ENCODE measurements at places on chromosomes 16 and 17.
A peak's percentile ranks its signal among the peaks of the same experiment; 100 is the strongest.

DNA sequence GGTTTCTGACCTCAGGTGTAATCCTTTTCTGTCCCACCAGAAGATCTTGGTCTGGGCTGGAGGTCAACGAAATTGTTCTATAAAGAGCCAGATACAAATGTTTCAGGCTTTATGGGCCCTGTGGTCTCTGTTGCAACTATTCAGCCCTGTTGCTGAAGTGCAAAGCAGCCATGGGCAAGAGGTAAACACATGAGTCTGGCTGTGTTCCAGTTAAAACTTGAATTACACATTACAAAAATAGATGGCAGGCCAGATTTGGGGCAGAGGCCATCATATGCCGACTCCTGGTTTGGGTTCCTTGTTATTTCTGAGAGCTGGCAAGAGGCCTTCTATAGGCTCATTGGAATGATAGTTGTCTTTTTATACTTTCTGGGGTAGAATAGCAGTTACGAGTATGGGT is 114.4 kb downstream of the SDR42E1 start:
- DNase-seq: no peak

DNA sequence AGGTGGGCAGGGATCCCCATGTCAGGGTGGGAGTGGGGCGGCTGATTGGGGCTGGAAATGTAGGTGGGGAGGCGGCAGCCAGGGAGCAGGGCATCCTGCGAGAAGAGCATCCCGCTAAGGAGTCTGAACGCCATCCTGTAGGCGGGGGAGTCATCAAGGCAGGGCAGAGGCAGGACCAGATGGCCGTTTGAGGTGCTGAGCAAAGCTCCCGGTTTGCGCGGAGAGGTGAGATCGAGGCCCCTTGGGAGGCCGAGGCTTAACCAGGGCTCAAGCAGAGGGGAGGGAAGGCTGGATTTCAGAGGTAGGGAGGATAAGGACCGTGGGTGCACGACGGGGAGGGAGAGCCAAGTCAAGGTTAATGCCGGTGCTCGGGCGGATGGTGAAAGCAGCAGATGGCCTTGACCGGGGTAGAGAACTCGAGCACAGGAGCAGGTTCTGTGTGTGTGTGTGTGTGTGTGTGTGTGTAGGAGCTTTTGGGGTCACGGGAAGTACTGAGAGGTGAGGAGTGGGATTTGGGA is 472 bp upstream of the NME2 start:
- no peak for DNase-seq

DNA sequence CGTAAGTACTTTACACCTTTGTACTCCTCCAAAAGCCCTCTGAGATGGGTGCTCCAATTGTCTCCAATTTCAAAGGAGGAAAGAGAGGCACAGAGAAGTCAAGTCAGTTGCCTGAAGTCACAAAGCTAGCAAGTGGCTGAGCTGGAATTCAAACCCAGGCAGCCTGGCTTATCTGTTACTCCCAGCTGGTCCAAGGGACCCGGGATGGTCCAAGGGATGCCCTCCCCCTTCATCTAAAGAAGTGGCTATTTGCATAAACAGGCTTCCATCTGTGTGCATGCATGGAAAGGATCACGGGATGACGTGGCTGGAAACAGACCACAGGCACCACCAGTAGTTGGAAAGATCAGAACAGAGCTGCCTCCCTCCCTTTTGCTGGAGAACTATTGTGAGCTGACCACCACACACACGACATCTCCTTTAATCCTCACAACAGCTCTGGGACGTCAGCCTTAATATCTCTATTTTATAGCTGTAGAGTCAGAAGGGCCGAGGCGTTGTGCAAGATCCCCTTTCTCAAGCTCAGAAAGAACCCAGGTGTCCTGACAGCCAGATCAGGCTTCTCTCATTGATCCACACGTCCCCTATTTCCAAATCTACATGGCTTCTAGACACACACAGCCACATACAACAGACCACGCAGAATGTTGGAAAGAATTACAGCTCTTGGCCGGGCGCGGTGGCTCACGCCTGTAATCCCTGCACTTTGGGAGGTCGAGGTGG is 10.9 kb upstream of the COL1A1 start:
- DNase-seq: no peak

- DNase-seq: no peak
Observed at GRCh38 chr17:18191236-18191667, 7.6 kb downstream of the ALKBH5 start.

DNA sequence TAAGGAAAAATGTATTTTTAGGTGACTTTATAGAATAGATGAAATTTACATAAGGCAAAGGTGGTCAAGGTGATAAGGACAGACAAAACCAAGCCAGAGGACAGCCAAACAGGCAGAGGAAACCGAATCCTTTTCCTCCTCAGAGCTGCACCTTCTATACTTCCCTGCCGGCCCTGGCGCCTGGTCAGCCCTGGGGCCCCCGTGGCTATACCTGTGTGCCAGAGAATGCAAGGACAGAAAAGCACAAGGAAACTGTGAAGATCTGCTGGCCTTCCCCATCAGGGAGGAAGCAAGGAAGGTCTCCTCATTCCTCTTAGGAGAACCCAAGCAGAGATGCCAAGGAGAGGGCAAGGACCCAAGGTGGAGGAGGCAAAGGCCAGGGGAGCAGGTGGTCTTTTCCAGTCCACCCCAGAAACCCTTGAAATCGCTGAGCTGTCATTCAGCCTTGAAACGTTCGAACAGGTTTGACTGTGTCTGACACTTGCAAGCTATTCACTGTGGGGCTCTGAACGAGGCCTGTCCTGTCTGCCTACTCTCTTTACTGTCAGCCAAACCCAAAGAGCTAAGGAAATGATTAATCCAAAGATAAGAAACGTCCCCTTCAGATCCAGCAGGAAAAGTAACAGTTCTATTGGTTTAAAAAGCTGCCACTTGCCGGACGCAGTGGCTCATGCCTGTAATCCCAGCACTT is 114.4 kb downstream of the XYLT1 start:
- no peak for DNase-seq

- no peak for DNase-seq
Observed at GRCh38 chr16:70418993-70419318, 19.9 kb downstream of the ST3GAL2 start.

DNA sequence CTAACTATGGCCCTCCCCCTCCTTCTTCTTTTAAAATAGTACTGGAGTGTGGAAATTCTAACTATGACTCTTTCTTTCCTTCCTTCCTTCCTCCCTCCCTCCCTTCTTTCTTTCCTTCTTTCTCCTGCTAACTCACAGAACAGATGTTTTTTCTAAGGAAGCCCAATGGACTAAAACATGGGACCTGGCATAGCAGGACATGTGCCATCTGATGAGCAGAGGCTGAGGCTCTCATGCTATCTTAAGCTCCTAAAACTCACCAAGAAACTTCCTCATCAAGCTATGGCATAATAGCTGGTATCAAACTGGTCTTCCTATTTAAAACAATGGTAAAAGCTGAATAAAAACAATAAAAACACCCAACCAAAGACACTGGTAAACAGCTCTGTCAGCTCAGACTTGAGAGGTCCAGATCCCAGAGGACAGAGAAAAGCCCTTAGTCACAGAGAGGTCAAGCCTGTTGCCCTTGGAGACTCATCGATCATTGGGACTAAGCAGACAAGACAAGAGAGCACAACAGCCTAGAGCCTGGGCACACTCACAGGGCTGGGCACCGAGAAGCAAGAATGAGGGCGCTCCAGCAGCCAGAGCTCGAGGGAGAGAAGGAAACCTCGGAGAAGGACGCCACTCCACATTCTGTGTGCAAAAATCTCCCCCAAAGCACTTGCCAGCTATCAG is 27.6 kb downstream of the SLC38A10 start:
- no peak for DNase-seq

- no peak for DNase-seq
Observed at GRCh38 chr16:60510941-60511340, 1525.3 kb downstream of the CDH8 start.

DNA sequence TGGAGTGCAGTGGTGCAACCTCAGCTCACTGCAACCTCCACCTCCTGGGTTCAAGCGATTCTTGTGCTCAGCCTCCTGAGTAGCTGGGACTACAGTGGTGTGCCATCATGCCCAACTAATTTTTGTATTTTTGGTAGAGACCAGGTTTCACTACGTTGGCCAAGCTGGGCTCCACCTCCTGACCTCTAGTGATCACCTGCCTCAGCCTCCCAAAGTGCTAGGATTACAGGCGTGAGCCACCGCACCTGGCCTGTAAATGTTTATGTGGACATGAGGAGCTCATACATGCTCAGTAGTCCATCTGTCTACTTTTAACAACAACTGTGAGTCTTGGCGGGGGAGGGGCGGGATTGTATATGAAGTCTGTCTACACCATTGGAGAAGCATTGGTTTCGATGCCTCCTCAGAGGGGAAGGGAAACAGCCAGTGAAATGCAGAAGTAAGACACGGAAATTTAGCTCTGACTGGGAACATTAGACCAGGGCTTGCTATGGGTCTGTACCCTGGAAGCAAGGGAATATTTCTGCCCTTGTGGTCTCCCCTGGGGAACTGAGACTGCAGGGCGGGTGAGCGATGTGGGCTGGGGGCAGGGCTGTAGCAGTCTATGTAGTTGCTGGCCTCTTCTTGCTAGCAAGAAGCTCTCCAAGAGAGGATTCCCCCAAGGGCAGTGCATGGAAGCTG is 9.3 kb downstream of the NUBP1 start:
- DNase-seq: no peak

DNA sequence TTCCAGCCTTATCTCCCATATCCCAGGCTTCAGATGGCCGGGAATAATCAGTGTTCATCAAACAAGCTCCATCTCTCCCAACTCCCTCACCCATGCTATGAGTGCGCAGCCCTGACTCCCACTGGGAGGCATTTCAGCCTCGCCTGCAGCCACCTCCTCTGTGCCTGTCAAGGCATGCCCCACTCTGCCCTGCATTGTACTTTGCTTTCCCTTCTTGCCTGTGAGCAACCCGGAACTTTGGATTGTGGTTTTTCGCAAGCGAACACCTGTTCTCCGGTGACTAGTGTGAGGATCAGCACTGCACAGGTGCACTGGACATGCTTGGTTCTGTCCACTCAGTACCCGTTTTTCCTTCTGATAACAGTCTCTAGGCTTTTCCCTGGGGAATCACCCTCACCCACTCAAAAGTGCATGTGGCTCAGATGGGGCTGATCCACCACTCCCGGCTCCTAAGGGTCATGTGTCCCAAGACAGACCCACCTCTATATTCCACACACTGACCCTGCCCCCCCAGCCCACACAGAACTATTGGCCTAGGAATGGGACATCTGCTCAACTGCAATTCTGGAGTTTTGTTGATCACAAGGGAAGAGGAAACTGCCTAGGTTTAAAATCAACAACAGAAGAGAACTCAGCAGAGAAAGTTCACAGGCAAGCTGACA is 9.1 kb downstream of the CHST6 start:
- DNase-seq: no peak

GRCh38 chr17:72126575-72127486 is 6.0 kb downstream of the SOX9 start:
- DNase-seq: no peak

- no peak for DNase-seq
Observed at GRCh38 chr16:58832386-58832895, 98.3 kb upstream of the GOT2 start.

- peak; percentile 71 for DNase-seq
Observed at GRCh38 chr16:57600048-57600835, 28.2 kb upstream of the ADGRG1 start.

DNA sequence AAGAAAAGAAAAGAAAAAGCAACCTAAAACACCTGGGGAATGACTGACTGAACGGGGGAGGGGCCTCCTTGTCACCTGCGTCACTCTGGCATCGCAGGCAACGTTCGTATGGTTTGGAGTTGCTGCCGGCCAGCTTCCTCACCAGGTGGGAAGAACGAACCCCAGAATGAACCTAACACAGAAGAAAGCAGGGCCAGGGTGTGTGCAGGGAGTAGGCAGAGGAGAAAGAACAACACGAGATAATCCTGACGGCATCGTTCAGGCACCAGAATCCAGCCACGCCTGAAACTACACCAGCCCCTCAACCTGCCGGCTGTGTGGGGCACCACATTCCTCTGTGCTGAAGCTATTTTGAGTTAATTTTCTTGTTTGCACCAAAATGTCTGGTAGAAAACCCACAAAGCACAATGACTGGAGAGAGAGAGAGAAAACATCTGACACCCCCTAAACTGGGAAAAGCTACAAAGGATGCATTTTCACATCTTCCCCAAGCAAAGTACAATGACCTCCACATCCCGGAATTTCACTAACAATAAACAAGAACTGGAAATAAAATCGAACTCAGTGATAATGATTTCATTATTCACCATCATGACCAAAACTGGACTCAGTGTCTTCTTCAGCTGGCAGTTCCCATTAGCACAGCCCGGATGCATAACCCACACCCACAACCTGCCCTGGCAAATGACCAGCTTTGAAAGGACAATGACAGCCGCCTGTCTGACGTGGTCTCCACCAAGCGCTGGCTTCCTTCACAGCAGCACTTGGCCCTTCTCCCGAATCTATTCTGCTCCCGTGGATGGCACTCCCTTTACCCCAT is 23.6 kb downstream of the RAB40B start:
- DNase-seq: no peak

DNA sequence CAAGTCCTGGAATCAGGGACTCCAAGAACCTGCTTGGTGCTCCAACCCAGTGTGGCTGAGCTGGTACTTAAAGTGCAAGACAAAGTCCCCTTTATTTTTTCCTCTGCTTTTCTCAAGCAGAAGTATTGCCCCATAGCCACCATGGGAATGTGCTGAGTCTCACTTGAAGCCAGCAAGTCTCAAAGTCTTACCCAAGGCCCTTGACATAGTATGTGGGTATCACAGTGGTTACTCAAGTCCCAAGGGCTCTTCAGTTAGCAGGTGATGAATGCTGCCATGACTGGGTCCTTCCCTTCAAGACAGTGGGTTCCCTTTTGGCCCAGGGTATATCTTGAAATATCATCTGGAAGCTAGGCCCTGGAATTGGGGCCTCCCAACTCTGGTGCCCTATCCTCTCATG is 30.5 kb upstream of the GINS3 start:
- no peak for DNase-seq

DNA sequence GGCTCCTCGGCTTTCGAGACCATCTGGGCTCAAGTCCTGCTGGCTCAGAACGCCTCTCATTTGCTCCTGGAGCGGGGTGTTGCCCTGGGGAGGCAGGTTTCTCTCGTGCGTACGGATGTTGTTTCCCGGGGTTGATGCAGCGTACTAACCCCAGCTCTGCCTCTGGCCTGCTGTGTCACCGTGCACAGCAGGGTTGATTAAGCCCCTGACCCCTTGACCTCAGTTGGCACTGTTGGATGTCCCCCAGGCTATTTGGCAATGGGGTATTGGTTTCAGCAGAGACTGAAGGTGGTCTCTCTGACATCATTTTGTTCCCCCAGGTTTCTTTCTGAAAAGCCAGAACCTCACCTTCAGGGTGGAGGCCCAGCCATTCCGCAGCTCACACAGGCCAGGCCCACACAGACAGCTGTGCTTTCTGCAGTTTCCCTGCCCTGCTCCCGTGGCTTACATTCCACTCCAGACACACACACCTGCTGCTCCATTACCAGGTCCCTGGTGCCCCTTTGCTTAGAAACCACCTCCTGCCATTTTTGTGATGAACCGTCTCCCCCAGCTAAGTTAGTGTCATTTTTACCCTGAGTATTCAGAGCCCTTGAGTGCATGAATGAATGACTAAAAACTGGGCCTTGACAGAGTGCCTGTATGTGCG is 233.5 kb downstream of the CCDC182 start:
- no peak for DNase-seq

GRCh38 chr17:6231465-6231864 is 161.3 kb downstream of the WSCD1 start:
- DNase-seq: no peak

Data from activated CD4-positive, alpha-beta memory T cell treated with anti-CD3 and anti-CD28 coated beads for 36 hours (primary cell).